ENCODE measurements at places on chromosomes 6 and 20.

GRCh38 chr6:119112812-119113530 lies 34.5 kb upstream of the FAM184A start:
- DNase-seq, result no peak

DNA sequence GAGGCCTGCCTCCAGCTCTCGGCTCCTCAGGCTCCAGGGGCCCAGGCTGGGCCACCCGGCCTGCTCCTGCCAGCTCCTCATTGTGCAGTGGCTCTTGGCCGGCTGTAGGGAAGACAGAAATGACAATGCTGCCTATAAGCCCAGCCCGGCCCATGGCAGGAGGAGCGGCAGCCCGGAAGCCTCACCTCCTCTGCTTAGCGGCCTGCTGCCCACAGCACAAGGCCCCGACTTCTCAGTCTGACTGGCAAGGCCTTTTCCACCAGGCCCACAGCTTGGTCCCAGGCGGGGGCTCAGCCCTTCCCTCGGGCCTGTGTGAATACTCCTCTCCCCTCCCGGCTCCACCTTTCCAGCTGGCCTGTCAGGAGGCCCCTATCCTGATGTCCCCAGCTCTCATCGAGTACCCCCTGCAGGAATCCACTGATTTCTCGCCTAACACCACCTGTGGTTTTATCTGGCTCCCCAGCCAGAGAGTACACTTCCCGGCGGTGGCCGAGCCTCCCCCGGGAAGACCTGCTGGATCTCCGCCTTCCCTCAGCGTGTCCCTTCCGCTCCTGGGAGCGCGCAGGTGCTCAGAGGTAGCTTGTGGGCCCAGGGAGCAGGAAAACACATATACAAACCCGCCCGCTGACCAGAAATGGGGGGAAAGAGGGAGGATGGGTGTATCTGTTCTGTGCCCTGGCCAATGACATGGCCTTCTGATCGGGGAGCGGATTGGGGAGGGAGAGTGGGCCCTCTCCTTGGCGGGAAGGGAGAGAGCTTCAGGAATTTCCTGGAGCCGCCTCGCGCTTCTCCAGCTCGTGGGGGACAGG lies 963 bp downstream of the DDRGK1 start:
- peak; percentile 32 for DNase-seq

DNA sequence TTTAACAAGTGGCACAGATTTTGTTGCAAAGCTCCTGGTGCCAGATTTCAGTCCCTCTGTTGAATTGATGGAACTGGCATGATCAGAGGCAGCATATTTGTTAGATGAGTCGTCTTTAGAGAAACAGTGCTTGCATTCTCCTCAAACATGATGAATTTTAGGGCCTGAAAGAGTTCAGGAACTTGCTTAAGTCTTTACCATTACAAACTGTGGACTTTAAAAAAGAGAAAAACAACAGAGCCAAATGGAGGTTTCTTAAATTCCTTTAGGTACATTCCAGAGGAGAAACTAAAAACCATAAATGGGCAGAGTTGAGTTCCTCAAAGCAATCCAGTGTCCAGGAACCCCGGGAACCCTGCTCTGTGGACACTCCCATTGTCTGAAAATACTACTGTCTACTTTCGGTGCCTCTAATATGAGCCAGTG lies 2.5 kb downstream of the GTF2H5 start:
- DNase-seq, result peak; percentile 62

GRCh38 chr20:38731738-38732113 lies 7.4 kb downstream of the SLC32A1 start:
- DNase-seq, result no peak

DNA sequence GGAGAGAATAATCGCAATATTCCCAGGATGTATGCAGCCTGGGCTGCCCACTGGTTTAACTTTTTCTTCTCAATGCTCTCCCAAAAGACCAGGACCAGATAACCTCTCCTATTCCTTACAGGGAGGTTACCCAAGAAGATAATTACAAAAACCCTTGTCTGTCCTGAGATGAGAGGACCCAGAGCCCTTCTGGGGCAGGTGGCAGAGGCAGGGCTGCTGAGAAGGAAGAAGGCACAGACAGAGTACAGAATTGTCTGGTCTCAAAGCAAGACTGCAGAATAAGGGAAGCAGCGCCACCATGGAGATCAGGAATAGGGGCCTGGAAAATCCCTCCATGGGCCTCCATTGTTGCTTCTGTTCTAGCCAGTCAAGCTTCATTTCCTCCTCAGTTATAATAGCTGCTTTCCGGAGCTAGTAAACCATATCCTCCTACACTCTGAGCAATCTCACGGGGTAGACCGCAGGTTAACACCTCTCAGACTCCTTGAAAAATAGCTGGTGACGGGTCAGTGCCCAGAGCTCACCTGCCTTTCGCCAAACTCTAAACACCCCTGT lies 463 bp upstream of the HLA-DMB start:
- DNase-seq, result no peak

GRCh38 chr20:6708010-6708409 lies 59.5 kb upstream of the BMP2 start:
- DNase-seq, result peak; percentile 42

DNA sequence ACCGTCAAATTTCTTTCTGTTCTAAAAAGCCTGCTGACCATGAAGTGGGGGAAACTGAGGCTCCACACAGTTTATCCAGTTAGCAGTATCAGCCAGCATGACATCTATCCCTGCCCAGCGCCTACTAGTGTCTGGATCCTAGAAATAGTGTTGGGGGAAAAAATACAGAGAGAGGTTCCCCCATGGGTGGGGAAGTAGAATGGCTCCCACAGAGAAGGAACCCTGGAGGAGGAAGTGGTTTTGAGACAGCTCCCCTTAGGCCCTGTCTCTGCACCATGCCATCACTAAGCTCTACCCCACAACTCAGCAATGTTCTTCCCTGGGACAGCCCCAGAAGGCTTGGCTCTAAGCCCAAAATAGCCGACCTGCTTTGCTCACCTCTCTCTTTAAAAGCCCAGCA lies 153.4 kb downstream of the MBOAT1 start:
- no peak for DNase-seq

- DNase-seq, result no peak
Observed at GRCh38 chr6:111745186-111745585, 128.1 kb downstream of the FYN start.

DNA sequence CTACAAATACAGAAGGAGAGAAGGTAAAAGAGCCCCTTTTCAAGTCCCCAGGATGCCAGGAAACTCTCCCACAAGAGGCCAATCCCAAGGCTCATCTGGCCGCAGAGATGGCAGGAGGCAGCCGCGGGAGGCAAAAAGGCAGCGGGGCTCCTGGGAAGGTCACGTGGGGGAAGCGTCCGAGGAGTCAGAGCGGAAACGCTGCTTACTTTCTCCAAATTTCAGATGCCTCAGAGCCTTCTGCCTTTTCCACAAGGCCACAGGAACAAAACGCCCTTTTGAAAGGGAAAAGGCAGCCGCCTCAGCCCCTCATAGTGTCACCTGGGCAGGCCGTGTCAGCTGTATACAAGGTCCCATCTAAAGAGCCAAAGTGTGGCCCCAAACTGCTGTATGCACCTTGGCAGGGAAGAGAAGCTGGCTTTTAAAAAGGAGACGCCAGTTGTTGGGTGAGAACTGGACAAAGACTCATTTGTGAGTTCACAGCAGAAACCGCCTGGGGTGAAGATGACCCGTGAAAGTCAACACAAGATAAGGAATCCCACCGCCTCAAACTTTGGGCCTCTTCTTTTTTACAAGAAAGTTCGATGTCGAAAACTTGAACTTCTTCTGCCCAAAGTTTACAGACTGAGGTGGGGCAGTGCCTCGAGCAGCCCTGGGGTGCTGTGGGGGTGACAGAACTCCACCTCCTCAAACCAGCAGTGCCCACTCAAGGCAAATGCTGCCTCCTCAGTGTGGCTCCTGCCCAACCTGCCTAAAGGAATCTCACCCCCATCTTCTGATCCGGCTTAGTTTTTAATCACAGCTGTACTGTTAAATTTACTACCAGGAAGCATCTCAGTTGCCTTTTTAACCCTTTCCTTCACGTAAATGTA lies 45.4 kb downstream of the EZR start:
- no peak for DNase-seq

DNA sequence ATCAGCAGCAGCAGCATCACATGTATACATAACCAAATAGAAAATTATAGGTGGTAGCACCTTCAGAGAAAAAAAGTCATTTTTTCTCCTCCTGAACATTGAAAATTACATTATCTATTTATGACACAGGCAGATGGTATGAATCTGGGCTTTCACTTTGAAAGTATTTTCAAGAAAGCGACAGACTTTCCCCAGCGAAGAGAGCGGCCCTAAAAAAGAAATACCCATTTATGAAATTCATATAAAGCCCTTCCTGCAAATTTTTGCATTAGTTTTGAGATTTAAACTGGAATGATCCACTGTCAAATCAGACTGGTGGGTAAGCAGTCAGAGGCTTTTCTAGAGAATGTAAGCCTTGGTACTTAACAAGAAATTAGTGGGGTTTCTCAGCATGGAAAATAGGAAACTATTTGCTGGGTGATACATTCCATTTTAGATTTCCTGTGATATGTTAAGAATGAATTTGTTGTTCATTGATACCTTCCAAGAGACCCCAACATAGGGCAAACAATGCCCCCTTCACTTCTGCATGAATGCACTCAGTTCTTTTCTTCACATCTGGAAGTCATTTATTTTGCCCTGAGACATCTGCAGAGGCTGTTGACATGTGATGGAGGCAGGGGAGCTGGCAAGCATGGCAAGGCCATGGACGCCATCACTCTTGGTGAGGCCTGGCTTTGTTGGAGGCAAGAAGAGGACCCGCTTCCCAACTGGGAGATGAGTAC lies 147.0 kb downstream of the LINC00237 start:
- DNase-seq, result no peak

- peak; percentile 83 for DNase-seq
Observed at GRCh38 chr6:130178692-130179091, 44.1 kb downstream of the SAMD3 start.

GRCh38 chr6:157166784-157167183 lies 156.5 kb downstream of the TMEM242 start:
- no peak for DNase-seq

DNA sequence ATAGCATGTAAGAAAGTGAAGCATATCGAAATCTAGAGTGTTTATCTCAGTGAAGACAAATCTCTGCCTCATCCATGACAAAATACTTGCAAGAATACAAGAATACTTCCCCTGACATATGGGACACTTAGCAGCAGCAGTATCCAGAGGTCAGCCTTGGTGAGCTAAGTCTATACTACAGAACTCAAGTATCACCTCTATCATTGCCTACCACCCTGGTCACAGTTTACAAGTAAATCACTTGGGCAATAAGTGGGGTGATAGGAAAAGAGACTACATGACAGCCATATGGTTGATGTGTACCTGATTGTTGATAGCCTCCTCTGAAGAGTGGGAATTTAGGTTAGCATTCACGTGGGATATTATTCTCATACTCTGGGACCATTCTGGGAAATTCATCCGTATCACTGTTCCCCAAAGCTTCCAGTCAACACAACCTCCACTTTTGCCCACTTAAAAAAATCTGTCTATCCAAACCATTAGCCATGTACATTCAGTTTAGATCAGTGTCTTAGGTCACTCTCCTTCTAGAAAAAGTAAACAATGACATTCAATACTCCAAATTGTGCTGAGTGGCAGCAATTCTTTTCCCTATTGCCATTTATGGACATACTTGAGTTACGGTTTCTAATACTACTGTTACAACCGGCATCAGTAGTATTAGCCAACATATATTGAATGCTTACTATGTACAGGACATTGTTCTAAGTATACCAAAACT lies 118.2 kb upstream of the PRSS16 start:
- no peak for DNase-seq

DNA sequence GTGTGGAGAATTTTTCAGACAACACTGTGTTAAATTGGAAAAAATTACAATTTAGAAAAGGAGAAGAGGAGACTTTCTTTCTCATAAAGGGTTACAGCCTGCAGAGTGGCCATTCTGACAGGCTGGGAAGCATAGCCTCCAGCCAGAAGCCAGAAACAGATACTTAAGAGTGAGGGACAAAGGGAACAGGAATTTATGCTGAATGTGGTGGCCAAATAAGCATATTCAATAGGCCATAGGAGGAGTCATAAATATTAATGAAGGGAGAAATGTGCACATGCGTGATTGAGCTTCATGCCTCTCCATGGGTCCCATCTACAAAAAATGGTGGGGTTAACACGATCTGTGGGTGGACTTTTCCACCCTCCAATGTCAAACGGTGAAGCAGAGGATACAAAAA lies 13.4 kb downstream of the TMEM200A start:
- DNase-seq, result no peak

DNA sequence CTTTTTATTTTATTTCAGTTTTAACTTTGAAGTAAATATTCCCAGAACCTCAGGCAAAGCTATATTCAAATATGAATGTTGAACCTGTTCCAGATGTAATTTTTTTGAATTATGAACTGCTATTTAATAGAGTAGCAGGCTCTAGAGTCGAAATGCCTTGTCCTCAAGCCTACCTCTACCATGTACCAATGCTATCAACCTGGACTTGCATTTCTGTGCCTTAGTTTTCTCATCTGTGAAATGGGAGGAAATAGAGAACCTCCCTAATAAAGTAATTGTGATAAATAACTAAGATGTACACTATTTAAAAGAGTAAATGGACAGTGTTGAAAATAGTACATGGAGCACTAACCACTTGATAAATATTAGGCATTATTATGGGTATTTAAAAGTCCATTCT lies 551.6 kb upstream of the JARID2 start:
- no peak for DNase-seq

- DNase-seq, result peak; percentile 33
Observed at GRCh38 chr20:19252451-19253120, 40.1 kb downstream of the SLC24A3 start.

DNA sequence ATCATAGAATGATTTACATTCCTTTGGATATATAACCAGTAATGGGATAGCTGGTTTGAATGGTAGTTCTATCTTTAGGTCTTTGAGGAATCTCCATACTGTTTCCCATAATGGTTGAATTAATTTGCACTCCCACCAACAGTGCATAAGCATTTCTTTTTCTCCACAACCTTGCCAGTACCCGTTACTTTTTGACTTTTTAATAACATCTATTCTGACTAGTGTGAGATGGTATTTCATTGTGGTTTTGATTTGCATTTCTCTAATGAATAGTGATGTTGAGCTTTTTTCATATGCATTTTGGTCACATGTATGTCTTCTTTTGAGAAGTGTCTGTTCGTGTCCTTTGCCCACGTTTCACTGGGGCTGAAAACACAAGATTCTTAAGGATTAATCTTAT lies 107.3 kb downstream of the TINAG start:
- no peak for DNase-seq

- peak; percentile 70 for DNase-seq
Observed at GRCh38 chr6:84103029-84103428, 69.5 kb downstream of the MRAP2 start.

DNA sequence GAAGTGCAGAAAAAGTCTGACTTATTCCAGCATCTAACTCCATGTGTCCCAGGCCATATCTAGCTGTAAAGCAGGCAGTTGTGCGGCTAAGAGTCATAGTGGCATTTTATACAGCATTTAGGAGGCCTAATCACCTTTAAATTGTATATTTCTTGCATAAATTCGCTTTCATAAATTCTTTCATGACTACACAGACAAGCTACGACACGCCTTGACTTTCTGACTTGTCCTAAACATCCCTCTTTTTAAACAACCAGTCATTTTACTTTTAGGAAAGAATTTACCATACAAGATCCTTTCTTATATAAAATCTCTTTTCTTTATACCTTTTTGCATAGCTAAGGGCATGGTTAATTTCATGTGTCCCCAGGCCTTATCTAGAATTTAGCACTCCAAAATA lies 81.7 kb upstream of the THBS2 start:
- DNase-seq, result no peak

Measured in AG08395 (cell line).